ENCODE measurements at places on chromosomes 4 and X. TPM values are rescaled to one million over a fixed set of nuclear protein-coding genes. Genes with fewer than 3 reads are reported as not detected.
A peak's percentile ranks its signal among the peaks of the same experiment; 100 is the strongest.

GAB3 gene
- 6.5 TPM for total RNA-seq

TMEM271 gene
- not detected for total RNA-seq

THAP9 gene
- 5.8 TPM for total RNA-seq

GRCh38 chrX:1283093-1283492 lies 14.5 kb downstream of the CSF2RA start:
- DNase-seq, result no peak

DNA sequence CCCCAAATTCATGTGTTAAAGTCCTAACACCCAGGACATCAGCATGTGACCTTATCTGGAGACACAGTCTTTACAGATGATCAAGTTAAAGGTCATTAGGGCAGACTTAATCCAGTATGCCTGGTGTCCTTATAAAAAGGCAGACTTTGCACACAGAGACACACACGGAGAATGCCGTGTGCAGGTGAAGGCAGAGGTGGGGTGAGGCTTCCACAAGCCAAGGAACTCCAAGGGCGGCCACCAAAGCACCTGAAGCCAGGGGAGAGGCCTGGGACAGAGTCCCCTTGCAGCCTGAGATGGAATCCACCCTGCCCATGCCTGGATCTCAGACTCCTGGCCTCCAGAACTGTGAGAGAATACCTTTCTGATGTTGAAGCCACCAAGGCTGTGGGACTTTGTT lies 26.1 kb upstream of the SORCS2 start:
- DNase-seq, result no peak

GRCh38 chr4:85861064-85861765 lies 386.3 kb downstream of the ARHGAP24 start:
- peak; percentile 53 for DNase-seq

- DNase-seq, result no peak
These were observed 45.0 kb downstream of the TMEM165 start for GRCh38 chr4:55440786-55441185.

DNA sequence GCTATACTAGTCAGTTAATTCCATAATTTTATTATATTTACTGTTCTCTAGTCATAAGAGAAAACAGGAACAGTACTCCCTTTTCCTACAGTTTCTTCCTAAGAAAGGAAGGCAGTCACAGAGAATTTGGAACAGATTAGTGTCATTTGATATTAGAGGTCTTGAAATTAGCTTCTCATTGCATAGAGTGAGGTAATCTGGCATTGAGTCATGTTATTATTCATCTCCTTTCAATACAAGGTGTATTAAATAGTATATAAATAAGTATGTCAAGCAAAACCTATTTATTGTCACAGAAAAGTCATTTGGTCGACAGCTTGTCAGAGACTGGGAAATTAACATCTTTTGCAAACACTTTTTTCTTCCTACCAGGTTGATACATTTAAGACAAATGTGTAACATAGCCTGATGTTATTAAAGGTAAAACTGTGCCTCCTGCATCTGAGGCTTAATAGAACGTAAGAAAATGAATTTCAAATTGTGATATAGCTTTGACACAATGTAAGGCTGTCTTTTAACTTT lies 753.1 kb upstream of the FRG1 start:
- no peak for DNase-seq
